Hypothalamus (tissue), 51 donors: ENCODE measurements at places on chromosomes 2 and 18.

GRCh38 chr2:155770516-155770915, 562.0 kb downstream of the NR4A2 start:
- DNase-seq, result no peak

GRCh38 chr2:15031745-15032240, 399.3 kb downstream of the LRATD1 start:
- DNase-seq, result no peak

DNA sequence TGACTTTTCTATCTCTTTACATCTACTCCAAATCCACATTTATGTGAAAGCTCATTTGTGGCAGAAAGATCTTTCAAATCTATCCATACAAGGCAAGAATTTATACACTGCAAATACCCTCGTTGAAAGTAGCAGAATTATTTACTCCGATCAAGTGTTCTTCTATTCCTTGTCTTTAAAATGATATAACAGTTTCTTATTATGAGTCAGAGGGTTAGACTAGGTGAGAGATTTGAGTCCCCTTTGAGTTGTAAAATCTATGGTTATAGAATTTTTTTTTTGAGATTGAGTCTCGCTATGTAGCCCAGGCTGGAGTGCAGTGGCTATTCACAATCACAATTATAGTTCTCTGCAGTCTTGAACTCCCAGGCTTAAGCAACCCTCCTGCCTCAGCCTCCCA, 5.6 kb upstream of the GREB1 start:
- no peak for DNase-seq

- no peak for DNase-seq
Observed at GRCh38 chr2:20670315-20671035, 3.5 kb downstream of the GDF7 start.

DNA sequence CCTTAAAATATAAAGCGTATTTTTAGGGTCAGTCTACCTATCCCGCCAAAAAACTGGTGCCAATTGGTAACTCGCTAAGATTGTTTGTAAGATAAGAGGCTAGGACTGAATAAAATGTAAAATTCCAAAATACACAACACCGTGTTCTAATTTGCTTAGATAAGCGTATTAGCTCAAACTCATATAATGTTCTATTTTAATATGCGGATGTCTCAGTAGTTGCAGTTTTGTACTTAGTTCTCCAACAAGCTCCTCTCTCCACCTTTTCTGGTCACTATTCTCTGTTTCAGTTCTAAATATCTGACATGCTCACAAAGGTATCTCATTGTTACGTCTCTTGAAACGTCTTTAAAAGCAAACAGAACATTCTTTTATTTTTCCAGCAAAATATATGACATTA, 24.0 kb downstream of the NETO1 start:
- no peak for DNase-seq

DNA sequence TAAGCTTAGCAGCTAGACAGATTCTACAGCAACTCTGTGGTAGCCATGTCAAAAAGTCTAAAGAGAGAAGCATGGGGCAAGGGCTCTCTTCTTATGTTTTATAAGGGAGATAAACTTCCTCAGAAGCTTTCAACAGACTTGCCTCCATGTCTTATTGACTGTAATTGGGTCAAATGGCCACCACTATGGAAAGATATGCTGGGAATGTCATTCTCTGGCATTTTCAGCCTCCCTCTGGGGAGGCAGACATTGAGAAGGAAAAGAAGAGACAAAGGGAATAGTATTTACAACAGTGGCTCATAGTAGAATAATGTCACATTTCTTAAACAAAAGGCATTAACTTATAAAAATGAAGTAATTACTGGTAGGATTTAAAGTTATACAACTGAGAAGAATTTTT, 1964.5 kb upstream of the PIK3C3 start:
- no peak for DNase-seq

DNA sequence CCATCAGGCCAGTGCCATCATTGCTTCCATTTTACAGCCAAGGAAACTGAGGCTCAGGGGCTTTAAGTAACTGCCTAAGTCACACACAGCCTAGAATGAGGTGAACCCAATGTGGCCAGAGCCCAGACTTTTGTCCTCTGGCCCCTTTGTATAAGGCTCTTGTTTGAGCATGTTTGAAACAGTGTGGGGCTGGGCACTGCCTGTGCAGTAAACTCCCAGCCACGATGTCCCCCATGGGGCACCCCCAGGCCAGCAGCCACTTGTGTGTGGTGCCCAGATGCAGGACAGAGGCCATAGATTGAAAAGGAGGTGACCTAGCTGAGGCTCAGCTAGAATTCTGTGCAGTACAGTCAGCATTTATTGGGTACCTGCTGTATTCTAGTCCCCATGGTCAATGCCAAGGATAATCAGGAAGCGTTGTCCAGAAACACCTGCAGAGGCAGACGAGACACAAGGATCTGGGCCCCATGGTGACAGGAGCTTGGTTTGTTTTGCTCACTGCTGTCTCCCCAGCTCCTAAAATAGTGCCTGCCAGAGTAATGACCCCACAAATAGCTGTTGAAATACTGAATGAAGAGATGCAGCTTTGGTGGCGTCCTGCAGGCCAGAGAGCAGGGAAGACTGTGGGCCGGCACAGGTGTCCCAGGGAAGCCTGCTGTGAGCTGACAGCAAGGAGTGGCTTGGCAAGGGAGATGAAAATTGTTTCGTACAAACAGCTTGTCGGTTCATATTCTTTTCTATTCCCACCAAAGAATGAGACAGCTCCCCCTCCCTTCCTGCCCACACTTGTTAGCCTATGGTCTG, 160.7 kb downstream of the LDLRAD4 start:
- DNase-seq, result no peak

DNA sequence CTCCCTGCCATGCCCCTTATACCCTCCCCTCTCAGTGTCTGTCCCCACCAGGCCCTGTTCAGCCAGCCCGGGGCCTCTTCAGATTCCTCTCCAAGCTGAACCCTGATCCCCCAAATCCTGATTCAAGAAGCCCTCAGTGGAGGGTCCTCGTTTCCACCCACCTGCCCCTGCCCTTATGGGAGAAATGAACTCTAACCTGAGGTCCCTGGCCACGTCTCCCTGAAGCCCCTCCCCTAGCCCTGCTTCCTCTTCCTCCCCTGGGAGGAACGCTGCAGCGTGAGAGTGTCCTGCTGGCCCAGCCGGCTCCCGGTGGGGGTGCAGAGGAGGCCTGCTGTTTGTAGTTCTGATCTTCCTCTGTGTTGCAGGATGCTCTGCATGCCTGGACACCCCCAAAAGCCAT, 56.7 kb upstream of the GLI2 start:
- DNase-seq, result no peak

DNA sequence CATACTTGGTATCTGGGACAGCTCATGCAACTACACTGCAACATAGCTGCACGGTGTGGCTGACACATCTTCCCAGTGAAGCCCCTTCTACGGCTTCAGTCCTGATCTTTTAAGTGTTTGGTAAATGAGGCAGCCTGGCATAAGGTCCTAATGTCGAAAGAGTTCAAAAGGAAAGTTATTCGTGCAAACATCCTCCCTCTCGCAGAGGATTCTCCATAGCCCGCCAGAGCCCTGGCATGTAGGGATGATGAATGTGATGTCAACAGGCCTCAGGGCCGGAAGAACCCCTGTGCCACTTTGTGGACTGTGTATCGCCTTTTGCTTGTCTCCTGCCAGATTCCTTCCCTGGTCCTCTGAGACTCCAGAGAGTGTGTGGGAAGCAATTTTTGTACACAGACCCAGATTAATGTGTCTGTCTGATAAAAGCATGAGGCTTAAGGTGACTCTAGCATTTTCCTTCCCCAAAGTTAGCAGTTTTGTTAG, 88.5 kb downstream of the SOCS6 start:
- no peak for DNase-seq

DNA sequence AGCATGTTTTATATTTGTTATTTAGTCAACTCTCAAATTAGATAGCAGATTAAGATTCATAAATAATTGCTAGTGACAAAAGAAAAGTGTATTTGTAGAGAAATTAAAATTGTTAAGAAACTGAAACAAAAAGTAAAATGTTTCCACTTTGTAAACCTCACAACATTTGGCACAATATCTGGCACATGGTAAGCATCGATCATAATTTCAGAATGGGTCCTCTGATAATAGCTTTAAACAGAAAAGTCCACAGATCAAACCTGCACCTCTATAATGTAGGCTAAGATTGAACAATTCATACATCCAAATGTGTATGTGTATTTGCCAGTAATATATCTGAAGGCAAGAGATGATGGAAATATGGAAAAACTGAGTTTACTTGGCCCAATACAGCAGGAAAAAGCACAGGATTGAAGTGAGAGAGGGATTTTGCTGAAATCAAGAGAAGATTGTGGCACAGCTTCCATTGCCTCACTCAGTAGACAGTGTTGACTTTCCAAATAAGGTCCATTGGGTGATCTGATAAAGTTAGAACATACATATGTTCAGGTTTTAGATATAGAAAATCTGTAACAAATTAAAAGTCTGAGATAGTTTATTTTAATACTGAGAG, 39.4 kb downstream of the COBLL1 start:
- DNase-seq, result no peak

- no peak for DNase-seq
Observed at GRCh38 chr2:176683618-176684111, 414.4 kb downstream of the MTX2 start.

GRCh38 chr2:60531701-60532133, 21.7 kb downstream of the BCL11A start:
- no peak for DNase-seq

GRCh38 chr18:44096016-44096415, 584.7 kb upstream of the SETBP1 start:
- DNase-seq, result no peak

- no peak for DNase-seq
Observed at GRCh38 chr2:187138265-187138664, 289.3 kb upstream of the ZSWIM2 start.

DNA sequence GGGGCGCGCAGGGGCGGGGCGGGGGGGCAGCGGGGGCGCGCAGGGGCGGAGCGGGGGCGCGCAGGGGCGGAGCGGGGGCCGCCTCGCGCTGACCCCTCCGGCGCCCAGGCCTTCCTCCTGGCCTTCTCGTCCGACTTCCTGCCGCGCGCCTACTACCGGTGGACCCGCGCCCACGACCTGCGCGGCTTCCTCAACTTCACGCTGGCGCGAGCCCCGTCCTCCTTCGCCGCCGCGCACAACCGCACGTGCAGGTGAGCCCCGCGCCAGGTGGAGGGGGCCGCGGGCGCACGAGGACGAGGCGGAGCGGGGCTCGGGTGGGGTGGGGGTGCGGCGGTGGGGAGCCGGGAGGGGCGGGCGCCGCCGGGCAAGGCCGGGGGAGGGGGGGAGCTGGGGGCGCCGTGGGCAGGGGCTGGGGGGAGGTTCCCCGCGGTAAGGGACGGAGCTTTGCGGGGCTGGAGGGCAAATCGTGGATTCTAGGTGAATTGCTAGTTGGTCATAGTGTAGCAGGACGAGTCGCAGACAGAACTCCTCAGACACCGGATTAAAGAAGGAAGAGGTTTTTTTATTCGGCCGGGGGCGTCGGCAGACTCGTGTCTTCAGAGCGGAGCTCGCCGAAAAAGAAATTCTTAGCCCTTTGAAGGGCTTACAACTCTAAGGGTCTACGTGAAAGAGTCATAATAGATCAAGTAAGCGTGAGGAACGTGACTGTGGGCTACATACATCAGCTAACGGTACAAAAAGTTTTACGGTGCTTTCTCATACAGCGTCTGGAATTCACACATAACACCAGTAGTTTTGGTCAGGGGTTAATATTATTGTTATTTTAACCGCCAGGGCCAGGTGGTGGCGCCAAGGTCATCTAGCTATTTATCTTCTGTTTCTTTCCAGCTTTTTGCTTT, 29.9 kb downstream of the ANO7 start:
- no peak for DNase-seq

DNA sequence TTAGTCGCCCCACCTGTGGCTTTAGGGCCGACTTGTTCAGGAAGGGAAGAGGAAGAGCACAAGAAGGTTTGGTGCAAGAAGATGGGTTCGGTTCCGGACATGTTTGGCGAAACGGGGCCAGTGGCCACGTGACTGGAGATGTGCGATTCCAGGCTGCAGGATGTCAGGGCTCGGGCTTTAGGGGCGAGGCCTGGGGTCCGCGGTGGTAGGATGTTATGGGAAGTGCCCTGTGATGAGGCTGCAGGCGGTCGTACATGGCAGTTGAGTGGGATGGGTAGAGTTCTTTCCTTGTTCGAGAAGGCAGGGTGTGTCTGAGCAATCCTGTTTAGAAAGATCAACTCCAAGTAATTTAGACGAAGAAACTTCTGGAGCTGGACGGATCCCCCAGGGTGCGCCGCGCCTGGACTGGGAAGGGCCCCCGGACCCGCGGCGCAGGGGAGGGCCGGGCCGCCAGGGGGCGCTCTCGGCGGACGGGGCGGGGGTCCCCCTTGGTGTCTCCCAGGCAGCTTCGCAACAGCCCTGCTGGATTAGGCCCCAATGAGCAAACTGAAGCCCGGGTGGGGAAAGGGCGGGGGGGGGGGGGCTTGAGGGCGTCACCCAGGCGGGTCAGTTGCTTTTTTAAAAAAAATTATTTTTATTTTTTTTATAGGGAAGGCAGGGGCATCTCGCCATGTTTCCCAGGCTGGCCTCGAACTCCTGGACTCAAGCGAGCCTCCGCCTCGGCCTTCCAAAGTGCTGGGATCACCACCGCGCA, 17.2 kb upstream of the SDC1 start:
- DNase-seq, result no peak

DNA sequence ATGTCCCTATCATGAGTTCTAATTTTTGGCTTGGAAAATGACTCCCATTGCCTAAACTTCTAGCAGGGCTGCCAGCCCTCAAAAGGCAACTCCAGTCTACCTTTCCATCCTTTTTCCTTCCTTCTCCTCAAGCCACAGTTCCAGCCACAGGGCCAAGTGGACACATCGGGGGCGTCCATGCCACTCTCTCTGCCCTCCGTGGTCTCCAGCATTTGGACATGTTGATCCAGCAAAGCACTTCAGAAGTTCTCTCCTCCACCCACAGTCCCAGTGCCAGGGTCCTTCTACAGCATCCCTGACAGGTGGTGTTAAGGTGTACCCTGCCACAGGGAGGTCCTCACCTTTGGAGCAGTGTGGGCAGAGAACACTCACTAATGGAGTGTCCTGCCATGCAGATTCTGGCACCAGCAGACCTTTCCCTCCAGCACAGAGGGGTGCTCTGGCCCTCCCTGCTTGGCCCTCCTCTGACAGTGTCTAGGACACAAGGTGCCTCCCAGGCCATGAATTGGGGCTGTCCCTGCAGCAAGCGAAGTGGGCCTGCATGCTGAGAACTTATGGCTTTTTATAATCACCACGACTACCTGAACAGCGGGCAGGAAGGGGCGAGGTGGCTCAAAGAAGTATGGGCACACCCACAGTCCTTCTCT, 1.6 kb upstream of the FABP1 start:
- no peak for DNase-seq
